NCI-H460 (cell line): ENCODE measurements at places on chromosomes 3 and 15. TPM values are rescaled to one million over a fixed set of nuclear protein-coding genes. Genes with fewer than 3 reads are reported as not detected.

GRCh38 chr3:79587150-79587549 lies 180.6 kb downstream of the ROBO1 start:
- no peak for DNase-seq

- no peak for DNase-seq
Measured at GRCh38 chr3:12907729-12908128, 66.4 kb upstream of the RPL32 start.

DNA sequence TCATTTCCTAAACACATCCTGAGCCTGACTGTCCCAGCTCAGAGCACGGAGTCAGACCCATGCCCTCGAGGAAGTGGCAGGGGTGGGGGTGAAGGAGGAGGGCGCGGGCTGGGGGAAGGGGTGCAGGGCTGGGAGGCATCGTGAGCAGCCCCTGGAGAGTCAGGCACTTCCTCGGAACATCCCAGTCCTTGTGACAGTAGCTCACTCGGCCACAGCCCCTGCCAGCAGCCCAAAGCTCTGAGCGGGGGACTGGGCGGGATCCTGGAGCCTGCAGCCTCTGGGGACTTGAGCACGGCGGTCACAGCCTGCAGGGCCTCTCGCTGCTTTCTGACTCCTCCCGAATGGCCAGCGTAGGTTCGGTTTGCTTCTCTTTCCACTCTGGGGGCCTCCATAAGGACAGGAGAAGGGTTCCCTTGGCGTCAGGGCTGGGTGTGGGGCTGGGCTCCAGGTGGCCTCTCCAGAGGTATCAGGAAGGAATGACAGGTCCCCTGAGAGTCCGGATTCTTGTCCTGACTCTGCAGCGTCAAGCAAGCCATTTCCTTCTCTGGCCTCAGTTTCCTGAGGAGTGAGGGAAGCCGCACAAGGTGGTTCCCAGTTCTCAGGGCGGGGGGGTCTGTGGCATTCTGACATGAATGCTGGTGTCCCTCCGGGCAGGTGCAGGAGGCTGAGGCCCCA lies 20.9 kb downstream of the PSTPIP1 start:
- DNase-seq: no peak

GRCh38 chr15:32657941-32658340 lies 16.4 kb downstream of the SCG5 start:
- DNase-seq: no peak

Gene TMPRSS7
- 0.05 TPM in 1 of 2 replicates, not detected in the other for total RNA-seq

Gene GRK7
- not detected in 2 replicates for total RNA-seq

Gene CYP1A2
- total RNA-seq: not detected in 2 replicates

Gene DCUN1D1
- 16.8 and 18.4 TPM in 2 replicates for total RNA-seq

Gene NIT2
- 59.5 and 61.9 TPM in 2 replicates for total RNA-seq
